A549 treated with ZK216348 at 1 μM for 4 hours (cell line): ENCODE measurements at places on chromosomes 7 and 10. TPM values are rescaled to one million over a fixed set of nuclear protein-coding genes. Genes with fewer than 3 reads are reported as not detected.

The HOXA13 gene
- total RNA-seq, result 1.3 to 2.6 TPM (median 2.2 TPM) in 5 replicates

The SAMD9L gene
- 0.37 to 1.1 TPM (median 0.64 TPM) in 5 replicates for total RNA-seq

The FOXI2 gene
- not detected in 5 replicates for total RNA-seq

The AOAH gene
- not detected in 5 replicates for total RNA-seq

The NYAP1 gene
- 1.9 to 5.7 TPM (median 4.1 TPM) in 5 replicates for total RNA-seq

The TBXAS1 gene
- total RNA-seq, result 13.3 to 17.3 TPM (median 15.3 TPM) in 5 replicates

The NUTM2B gene
- 0.37 to 0.55 TPM (median 0.52 TPM) in 4 of 5 replicates, not detected in the other for total RNA-seq

The ST8SIA6 gene
- 0.06 to 0.08 TPM in 2 of 5 replicates, not detected in the others for total RNA-seq

The CHCHD3 gene
- 72.6 to 98.1 TPM (median 80.7 TPM) in 5 replicates for total RNA-seq

The OR9A2 gene
- not detected in 5 replicates for total RNA-seq

The SRRM3 gene
- 5.8 to 11.6 TPM (median 10.0 TPM) in 5 replicates for total RNA-seq

The GIMAP2 gene
- total RNA-seq, result not detected in 5 replicates

The ELFN1 gene
- 0.32 to 0.47 TPM (median 0.38 TPM) in 5 replicates for total RNA-seq

The PRSS1 gene
- total RNA-seq, result not detected in 5 replicates

The NAT16 gene
- total RNA-seq, result 0.13 to 0.29 TPM (median 0.22 TPM) in 5 replicates

The DYDC1 gene
- not detected in 5 replicates for total RNA-seq

The SPDYE16 gene
- total RNA-seq, result not detected in 5 replicates

The NACAD gene
- 0.14 to 0.39 TPM (median 0.35 TPM) in 5 replicates for total RNA-seq

The NXPH1 gene
- total RNA-seq, result not detected in 5 replicates

The CDNF gene
- total RNA-seq, result 0.52 to 1.4 TPM (median 1.1 TPM) in 5 replicates
